Sciatic nerve (tissue), 2 donors: ENCODE measurements at places on chromosomes 3 and 15. TPM values are rescaled to one million over a fixed set of nuclear protein-coding genes. Genes with fewer than 3 reads are reported as not detected.

Gene RABL3
- 27.4 TPM for total RNA-seq

Gene XXYLT1
- 11.0 TPM for total RNA-seq

Gene HACD3
- 45.4 TPM for total RNA-seq

Gene UNC13C
- total RNA-seq = 0.04 TPM

Gene CCNL1
- 222 TPM for total RNA-seq

Gene DNAH1
- 20.1 TPM for total RNA-seq

Gene ROPN1
- total RNA-seq = not detected

Gene EPHA3
- total RNA-seq = 12.6 TPM

Gene SGO1
- 0.31 TPM for total RNA-seq

Gene RRP9
- total RNA-seq = 12.9 TPM

Gene KLHL40
- total RNA-seq = 0.13 TPM

Gene CPN2
- not detected for total RNA-seq
